NCI-H345 (cell line): ENCODE measurements at places on chromosomes 12 and 14.

GRCh38 chr12:105220929-105221290, 15.1 kb downstream of the APPL2 start:
- no peak for DNase-seq

DNA sequence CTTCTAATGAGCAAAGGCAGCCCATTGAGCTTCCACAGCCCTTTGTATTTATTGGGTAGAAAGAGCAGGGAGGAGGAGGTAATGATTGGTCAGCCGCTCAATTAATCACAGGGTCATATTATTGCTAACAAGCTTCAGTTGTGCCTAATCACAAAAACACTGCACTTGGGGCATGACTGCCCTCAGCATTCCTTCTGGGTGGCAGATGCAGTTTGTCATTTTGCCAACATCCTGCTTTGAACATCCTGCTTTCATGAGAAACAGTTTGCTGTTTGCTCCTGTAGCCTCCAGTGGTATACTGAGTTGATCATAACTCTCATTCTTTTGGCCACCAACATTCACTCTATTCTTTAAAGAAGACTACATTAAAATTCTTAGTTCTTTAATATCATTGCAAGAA, 462.9 kb upstream of the MIS18BP1 start:
- no peak for DNase-seq

DNA sequence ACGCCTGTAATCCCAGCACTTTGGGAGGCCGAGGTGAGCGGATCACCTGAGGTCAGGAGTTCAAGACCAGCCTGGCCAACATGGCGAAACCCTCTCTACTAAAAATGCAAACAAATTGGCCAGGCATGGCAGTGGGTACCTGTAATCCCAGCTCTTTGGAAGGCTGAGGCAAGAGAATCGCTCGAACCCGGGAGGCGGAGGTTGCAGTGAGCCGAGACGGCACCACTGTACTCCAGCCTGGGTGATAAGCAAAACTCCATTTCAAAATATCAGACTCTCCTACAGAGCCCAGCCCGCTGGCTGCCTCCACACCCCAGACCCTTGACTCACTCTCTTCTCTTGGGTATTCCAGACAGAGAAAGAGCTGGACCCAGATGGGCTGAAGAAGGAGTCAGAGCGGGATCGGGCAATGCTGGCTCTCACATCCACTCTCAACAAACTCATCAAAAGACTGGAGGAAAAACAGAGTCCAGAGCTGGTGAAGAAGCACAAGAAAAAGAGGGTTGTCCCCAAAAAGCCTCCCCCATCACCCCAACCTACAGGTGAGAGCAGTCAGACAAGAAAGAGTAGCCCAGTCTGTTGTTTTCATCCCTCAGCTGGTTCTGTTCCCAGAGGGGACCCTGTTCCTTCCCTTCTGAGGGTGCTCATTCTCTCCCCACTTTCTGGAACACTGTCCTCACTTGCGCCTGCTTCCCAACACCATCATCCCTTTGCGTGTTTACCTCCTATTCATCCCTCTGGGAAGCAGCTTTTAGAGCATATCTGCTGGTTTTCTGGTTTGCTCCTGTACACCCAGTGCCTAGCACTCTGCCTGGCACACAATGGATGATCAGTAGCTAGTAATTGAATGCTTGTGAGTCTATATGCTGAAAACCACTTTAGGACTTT, 19.7 kb downstream of the AGAP2 start:
- DNase-seq: no peak

GRCh38 chr12:47189728-47190127, 110.0 kb upstream of the AMIGO2 start:
- DNase-seq: no peak

GRCh38 chr12:94204499-94205247, 56.3 kb downstream of the PLXNC1 start:
- DNase-seq: no peak

DNA sequence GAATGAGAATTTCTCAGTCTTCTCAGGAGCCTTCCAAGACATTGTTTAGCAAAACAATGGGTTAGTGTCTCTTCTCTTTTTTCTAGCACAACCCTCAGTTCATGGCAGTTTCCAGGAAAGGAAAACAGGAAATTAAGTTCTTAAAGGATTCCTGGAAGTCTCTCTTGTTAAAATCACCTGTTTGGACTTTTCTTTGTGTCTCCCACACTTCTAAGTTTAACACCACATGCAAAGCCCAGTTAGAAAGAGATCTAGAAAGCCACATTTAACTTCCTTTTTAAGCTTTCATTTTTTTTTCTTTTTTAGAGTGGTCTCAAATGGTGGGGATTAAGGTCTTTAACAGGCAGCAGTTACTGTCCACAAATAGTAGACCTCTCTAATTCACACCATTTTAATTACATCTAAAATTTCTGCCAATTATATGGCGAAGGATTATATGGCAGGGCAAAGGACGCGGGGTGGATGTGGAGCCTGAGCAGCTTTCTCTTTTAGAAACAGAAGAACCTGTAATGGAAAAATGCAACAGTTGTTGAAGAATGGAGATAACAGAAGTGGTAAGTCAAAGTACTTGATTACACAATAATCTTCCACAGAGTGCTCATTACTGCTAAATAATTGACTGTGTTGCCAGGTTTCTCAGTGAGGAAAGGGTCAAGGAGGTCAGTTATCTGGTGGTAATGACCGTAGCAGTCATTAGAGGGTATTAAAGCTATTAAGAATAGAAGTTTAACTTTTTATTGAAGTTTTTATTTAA, 298.6 kb downstream of the AKAP6 start:
- no peak for DNase-seq

GRCh38 chr12:100324498-100324897, 32.4 kb upstream of the SLC17A8 start:
- no peak for DNase-seq

DNA sequence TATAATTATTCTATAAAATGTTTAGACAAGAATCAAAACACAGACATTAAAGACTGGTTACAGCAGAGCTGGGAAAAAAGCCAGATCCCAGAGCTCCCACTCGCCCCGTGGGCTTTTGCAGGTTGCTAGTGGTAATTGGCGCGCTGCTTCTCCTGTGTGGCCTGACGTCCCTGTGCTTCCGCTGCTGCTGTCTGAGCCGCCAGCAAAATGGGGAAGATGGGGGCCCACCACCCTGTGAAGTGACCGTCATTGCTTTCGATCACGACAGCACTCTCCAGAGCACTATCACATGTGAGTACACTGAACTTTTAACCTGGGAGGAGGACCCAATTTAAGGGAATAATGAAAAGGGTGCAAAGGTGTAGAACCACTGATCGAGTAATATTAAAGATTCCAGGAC, 7.5 kb downstream of the TMEM52B start:
- no peak for DNase-seq

- no peak for DNase-seq
These were observed 30.9 kb upstream of the WDR89 start for GRCh38 chr14:63672417-63673180.

- DNase-seq: no peak
These were observed 84.3 kb downstream of the CRACR2A start for GRCh38 chr12:3668479-3669165.

- DNase-seq: peak; percentile 83
These were observed 69.5 kb downstream of the CLMN start for GRCh38 chr14:95250140-95250769.

DNA sequence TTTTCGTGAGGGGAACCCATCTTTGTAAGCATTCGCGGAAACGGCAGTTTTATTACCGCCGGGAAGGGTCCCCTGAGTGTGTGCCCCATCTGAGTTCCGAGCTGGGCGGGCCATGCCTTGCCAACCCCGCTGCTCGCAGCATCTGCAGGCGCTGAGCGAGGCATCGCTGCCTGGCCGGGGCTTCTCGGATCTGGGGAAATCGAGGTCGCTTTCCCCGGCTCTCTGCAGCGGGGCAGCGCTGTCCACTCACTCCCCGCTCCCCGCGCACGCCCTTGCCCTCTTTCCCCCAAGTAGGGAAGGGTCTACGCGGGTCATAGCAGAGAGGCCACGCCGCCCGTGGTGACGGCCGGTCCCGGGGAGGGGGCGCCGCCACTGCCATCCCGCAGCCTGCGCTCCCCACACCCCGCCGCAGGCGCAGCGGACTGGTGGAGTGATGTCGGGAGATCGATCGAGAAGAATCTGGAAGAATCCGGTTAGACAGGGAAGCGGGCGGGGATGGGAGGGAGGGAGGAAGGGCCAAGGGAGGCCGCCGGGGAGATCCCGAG, 507 bp upstream of the FKBP4 start:
- DNase-seq: no peak

- DNase-seq: no peak
These were observed 262.8 kb downstream of the SLC16A7 start for GRCh38 chr12:59858508-59859170.

GRCh38 chr14:44989497-44990440, 27.8 kb downstream of the TOGARAM1 start:
- DNase-seq: no peak

DNA sequence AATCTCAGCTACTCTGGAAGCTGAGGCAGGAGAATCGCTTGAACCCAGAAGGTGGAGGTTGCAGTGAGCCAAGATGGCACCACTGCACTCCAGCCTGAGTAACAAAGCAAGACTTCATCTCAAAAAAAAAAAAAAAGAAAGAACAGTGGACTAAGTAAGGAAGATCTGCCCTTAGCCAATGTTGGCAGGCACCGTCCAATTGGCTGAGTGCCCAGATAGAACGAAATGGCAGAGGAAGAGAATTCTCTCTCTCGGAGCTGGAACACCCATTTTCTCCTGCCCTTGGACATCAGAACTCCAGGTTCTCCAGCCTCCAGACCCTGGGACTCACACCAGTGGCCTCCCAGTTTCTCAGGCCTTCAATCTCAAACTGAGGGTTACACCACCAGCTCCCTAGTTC, 49.9 kb downstream of the ESR2 start:
- DNase-seq: no peak

- no peak for DNase-seq
These were observed 34.6 kb upstream of the EVL start for GRCh38 chr14:100030452-100031153.

DNA sequence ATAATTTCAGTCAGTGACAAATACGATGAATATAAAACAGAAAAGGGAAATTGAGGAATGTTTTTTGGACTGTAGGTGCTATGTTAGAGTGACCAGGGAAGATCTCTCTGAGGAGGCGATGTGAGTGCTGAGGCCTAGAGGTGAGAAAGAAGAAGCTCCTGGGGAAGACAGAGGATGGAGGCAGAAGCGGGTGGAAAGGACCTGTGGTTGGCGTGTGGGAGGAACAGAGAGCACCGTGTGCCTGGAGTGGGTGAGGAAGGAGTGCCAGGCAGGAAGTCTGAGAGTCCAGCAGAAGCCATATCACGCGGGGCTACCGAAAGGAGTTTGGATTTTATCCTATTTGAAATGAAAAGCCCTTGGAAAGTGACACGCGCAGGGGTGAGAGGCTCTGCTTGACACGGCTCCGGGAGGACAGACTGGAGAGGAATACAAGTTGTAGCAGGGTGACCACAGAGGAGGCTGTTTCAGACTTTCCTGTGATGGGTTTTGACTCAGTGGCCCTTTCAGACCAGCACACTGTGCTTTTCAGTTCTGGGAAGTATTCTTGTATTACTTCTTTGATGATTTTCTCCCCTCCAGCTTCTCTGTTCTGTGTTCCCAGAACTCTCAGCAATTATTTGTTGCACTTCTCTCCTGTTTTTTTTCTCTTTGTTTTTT, 96.9 kb downstream of the VRK1 start:
- DNase-seq: no peak

GRCh38 chr12:91093341-91093740, 18.0 kb downstream of the LUM start:
- DNase-seq: no peak

DNA sequence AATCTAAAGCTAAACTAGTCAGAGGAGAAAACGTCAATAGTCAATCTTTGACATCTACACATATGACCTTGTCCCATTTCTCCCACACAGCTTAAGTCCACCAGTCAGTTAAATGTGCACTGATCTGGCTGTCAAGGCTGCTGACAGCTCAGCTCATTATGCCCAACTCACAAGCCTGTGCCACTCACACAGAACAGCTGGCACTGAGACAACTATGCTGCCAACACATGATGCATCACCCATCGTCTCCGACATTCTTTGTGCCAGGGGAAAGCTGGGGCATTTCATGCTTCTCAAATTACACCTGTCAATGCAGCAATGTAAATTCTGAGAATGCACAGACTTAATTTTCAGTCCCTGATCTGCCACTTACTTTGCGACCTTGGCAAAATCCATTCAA, 25.3 kb downstream of the GNS start:
- DNase-seq: peak; percentile 55

DNA sequence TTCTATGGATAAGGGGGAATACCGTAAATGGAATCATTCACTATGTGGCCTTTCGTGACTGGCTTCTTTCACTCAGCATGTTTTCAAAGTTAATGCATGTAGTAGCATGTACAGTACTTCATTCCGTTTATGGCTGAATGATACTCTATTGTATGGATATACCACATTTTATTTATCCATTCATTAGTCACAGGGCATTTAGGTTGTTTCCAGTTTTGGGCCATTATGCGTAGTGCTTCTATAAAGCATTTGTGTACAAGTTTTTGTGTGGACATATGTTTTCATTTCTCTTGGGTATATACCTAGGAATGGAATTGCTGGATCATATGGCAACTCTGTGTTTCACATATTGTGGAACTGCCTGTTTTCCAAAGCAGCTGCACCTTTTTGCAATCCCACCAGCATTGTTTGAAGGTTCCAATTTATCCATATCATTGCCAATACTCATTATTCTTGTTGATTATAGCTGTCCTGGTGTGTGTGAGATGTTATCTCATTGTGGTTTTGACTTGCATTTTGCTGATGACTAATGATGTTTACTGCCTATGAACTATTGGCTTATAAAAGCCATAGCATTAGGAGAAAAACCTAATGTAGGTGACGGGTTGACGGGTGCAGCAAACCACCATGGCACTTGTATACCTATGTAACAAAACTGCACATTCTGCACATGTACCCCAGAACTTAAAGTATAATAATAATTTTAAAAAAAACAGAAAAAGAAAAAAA, 45.5 kb downstream of the ATF7IP start:
- DNase-seq: no peak

DNA sequence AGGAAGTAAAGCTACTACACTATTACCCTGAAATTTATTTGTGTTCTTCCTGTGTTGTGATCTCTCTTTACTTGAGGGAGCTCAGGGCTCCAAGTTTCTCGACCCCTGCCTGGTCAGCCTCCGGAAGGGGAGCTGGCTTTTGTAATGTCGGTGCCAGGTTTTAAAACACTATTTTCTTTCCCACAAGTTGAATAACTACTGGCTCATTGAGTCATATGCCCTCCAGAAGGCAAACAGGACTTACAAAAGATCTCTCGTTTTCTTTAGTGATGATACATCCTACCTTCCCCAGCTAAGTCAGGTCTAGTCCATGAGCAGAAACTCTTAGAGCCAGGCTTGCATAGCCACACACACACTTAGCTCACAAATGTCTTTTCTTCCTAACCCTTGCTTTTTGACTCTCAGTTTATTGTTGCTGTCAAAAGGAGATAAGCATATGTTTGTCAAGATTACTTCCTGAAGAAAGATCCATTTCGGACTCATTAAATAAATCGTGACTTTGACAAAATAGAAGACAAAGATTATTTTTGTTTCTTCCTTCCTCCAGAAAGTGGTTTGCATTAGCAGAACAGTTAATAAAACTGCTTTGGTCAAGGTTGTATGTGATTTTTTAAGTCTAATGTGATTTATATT, 209.8 kb upstream of the FLRT2 start:
- no peak for DNase-seq

- DNase-seq: no peak
These were observed 1765.0 kb upstream of the FLRT2 start for GRCh38 chr14:83764656-83765599.
